ENCODE measurements at places on chromosomes 3 and 15.

- no peak for DNase-seq
These were observed 777.4 kb downstream of the TUSC7 start for GRCh38 chr3:117486719-117487716.

DNA sequence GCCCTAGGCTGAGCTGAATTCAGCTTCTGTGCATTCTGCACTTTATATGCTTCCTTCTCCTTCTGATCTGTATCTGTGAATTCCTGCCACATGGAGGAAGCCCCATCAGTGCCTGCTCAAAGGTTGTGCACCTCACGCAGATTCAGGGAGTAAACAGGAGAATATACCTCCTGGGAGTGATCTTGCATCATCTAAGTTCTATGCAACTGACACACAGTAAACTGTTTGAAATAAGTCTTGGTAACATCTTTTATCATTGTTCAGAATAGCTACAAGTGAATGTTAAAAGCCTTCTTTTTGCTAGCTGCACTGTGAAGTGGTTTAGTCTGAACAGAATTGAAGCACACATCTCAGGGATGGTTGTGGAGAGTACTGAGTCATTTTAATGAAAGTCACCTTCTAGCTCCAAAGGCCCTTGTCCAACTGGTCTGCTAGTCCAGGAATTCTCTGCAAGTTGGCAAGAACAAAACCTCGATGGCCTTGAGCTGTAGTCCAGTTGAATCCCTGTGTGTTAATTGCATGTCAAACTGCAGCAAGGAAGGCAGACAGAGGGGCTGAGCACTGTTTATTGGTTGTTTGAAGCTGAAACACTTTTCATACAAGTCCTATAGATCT lies 215.0 kb downstream of the WNT5A start:
- no peak for DNase-seq

GRCh38 chr3:149496891-149497290 lies 22.4 kb downstream of the TM4SF4 start:
- no peak for DNase-seq

GRCh38 chr3:97736928-97737327 lies 27.6 kb upstream of the ARL6 start:
- DNase-seq = no peak

DNA sequence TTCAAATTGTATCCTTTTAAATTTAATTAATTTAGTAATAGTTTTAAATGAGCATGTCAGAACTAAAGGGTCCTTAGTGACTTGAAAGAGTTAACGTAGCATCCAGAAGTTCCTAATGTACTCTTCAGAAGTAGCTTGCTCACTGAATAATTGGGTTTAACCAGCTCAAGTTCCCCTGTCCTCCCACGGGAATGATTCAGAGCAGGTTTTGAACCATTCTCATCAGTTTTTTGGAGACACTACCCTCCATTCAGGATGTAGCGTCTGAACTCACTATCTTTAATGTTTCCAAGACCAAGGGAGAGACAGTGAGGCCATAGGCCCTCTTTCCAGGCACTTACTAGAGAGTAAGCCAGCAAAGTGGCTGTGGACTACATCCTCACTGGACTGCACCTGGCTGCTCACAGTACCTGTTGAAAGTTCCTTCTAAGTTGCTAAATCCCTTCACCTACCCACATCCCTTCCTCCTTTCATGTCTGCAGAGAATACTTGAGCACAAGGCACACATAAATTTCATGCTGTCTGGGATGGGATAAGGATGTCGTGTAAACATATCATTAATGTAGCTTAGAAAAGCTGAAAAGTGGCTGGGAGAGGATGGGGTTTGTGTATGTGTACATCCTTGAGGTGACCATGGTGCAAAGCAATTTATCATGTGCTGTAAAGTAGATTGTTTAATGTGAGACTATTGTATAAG lies 146.3 kb downstream of the PLCL2 start:
- no peak for DNase-seq

- DNase-seq = no peak
These were observed 8.0 kb upstream of the RAD54L2 start for GRCh38 chr3:51530485-51530884.

GRCh38 chr3:139260793-139261736 lies 82.8 kb upstream of the MRPS22 start:
- DNase-seq = no peak
